Left kidney (tissue), 8 donors: ENCODE measurements at places on chromosomes 11 and 22. TPM values are rescaled to one million over a fixed set of nuclear protein-coding genes. Genes with fewer than 3 reads are reported as not detected.

Gene OR2AT4
- polyA plus RNA-seq = 0.07 TPM

Gene OR9G1
- polyA plus RNA-seq = not detected

Gene MAP6
- 8.6 TPM for polyA plus RNA-seq

Gene KCNC1
- polyA plus RNA-seq = 1.5 TPM

Gene LRRC74B
- 0.27 TPM for polyA plus RNA-seq

Gene FAM83F
- polyA plus RNA-seq = 2.5 TPM

Gene CASP1
- 3.1 TPM for polyA plus RNA-seq

Gene IFITM1
- polyA plus RNA-seq = 38.1 TPM

Gene LAYN
- polyA plus RNA-seq = 7.3 TPM

Gene CCDC15
- 5.6 TPM for polyA plus RNA-seq

Gene TM7SF2
- polyA plus RNA-seq = 63.8 TPM

Gene SERPING1
- 137 TPM for polyA plus RNA-seq

Gene SYCE3
- polyA plus RNA-seq = not detected

Gene GDPD4
- 0.17 TPM for polyA plus RNA-seq

Gene RIBC2
- 7.0 TPM for polyA plus RNA-seq

Gene SPI1
- polyA plus RNA-seq = 3.4 TPM

Gene CD44
- 10.1 TPM for polyA plus RNA-seq

Gene SCGB1D2
- 0.80 TPM for polyA plus RNA-seq

Gene OR52H1
- 0.13 TPM for polyA plus RNA-seq

Gene SLCO2B1
- polyA plus RNA-seq = 8.2 TPM

Gene GAB4
- not detected for polyA plus RNA-seq

Gene SLC22A9
- polyA plus RNA-seq = not detected

Gene KDM4E
- 0.47 TPM for polyA plus RNA-seq

Gene TEAD1
- polyA plus RNA-seq = 94.4 TPM

Gene PARVB
- 17.9 TPM for polyA plus RNA-seq

Gene SCN3B
- polyA plus RNA-seq = 2.5 TPM

Gene SLC37A2
- polyA plus RNA-seq = 2.4 TPM

Gene C11orf87
- polyA plus RNA-seq = 0.22 TPM

Gene TEX12
- 0.52 TPM for polyA plus RNA-seq

Gene CNTN5
- 27.1 TPM for polyA plus RNA-seq

Gene C1QTNF4
- polyA plus RNA-seq = 5.8 TPM

Gene SLC22A8
- polyA plus RNA-seq = 51.0 TPM
